Fibroblast of gingiva (primary cell): ENCODE measurements at places on chromosomes 2 and 18.

- DNase-seq = no peak
Observed at GRCh38 chr2:46999857-47000678, 84.5 kb upstream of the MCFD2 start.

DNA sequence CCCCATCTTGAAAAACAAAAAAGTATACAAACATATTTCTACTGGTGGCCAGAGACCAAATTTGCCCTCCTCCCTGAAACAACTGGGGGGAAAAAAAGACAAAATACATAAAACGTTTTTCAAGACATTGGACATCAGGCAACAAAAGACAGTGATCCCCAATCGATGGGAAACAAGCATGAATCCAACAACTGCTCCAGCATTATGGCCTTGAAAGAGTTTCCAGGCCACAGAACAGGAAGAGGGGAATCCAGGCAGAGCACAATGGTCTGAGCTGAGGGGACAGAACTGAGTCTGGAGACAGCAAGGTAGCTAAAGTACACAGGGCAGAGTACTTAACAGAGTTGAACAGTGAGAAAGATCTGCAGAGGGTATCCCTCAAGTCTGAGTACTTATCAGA, 4.4 kb downstream of the CCDC88A start:
- DNase-seq = no peak

DNA sequence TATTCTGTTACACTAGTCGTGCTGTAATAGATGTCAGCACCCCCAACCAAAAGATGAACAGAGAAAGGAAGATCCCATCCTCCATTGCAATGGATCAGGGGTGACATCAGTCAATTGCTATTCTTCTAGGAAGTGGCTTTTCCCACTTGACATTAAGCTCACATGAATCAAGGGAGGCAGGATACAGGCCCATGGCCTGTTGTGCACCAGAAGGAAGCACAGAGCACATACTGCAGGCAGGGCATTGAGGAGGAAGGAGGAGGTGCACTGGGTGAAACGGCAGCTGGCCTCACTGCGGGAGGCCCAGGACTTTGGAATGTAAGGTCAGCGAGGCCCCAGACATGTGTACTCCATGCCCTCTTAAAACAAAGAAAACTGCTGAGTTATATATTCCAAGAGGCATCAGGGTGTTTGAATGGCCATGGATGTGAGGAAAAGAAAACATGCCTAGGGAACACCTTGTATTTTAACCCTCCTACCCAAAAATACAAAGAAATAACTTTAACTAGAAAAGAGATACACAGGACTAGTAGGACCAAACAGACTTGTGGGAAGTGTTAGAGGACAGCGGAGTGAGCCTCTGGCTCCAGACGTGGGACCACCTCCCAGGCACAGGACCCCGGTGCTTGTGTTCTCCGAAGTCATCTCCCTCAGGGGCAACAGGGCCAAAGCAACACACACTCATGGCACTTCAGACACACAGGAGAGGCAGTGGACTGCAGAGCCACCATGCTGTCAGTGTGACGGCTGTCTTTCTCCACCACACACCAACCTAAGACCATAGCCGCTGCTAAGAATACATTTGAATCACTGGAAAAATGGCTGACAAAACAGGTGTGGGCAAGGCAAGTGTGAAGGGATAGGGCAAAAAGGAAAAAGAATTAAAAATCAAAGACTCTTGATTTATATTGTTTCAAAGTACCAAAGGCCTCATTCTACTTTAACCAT, 51.4 kb upstream of the RIOK3 start:
- peak; percentile 53 for DNase-seq

- DNase-seq = peak; percentile 36
Observed at GRCh38 chr2:160912276-160912675, 248.0 kb upstream of the TANK start.

- DNase-seq = no peak
Observed at GRCh38 chr2:189951791-189952535, 110.6 kb downstream of the MSTN start.

- no peak for DNase-seq
Observed at GRCh38 chr2:101401326-101401665, 14.0 kb upstream of the CREG2 start.

DNA sequence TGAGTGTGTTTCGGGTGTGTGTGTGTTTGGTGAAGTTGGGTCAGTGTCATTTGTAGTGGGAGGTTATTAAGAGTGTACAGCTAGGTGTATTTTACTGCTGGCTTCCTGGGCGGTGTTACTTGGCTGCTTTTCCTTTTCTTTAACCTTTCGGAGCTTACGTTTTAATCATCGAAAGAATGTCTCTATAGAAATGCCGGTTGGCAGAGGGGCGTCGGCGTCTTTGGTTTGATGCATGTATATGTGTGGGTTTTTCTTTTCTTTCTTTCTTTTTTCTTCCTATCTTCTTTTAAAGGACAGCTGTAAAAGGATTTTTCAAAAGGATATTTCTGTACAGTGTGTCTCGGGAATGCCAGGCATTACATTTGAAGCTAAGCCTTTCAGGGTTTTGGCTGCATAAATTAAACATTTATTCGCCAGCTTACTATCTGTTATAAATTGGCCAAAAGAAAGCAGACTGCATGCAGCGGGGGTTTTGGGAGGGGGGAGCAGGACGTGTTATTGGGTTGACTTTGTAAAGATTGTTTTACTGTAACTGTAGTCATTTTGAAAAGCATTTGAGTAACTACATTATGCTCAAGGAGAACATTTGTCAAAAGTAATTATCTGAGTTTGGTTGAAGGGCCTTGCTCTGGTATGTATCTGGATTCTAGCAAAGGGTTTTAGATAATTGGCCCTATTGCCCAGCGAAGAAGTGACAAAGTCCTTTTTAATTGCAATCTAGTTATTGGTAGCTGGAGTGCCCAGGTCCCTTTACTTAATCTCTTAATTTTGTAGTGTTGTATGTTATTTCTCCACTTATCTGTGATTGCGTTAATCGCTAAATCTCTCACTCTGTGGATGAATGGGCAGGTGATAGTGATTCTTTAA, 1.6 kb downstream of the ASXL3 start:
- DNase-seq = no peak

GRCh38 chr2:179302764-179303571, 38.3 kb upstream of the SESTD1 start:
- peak; percentile 53 for DNase-seq

DNA sequence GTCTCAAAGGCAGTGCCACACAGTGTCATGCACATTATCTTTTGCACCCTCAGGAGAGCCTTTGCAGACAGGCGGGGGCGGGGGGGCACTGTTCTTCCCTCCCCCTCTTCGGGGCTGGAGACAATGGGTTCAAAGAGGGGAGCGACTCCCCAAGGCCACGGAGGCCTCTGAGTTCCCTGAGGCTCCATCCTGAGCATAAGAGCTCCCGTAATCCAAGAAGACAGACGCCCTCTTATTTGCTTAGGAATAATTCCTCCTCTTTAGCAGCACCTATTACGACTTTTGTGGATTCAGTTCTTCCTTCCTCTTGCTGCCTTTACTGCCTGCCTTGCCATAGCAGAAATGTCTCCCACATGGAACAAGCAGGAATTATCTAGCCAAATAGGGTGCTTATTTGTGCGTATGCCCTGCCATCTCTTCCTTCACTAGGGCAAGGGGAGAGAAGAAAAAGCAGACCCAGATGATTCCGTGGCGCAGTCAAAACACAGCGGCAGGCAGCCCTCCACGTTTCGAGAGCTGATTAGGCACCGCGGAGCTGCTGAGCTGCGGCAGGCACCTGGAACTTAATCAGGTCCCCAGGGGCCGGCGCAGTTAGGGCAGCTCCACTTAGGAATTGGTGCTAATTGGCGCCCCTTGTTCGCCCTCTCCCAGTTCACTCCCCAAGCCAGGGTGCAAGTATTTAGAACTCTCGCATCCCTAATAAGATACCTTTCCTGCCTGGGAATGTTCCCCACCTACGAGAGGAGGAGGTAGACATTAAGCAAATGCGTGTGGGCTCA, 233.4 kb upstream of the MYT1L start:
- DNase-seq = no peak

GRCh38 chr18:40179729-40180461, 1775.1 kb upstream of the PIK3C3 start:
- DNase-seq = no peak

- no peak for DNase-seq
Observed at GRCh38 chr18:23882616-23883276, 131.8 kb upstream of the TTC39C start.

DNA sequence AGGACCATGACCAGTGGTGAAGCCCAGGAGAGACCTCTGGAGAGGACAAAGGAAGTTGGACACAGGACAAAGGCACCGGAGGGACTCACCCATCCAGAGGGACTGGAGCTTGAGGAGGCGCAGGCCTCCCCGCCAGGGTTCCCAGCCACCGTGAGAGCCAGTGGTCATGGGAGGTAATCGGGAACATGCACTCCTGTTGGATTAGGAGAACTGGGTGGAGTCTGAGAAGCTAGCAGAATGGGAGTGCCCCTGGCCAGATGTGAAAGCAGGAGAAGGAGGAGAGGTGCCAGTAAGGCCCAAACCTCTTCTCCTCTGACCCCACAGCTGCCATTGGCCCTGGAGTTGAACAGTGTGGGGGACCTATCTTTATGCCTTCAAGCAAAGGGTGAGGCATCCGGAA, 20.3 kb downstream of the POU3F3 start:
- DNase-seq = no peak

DNA sequence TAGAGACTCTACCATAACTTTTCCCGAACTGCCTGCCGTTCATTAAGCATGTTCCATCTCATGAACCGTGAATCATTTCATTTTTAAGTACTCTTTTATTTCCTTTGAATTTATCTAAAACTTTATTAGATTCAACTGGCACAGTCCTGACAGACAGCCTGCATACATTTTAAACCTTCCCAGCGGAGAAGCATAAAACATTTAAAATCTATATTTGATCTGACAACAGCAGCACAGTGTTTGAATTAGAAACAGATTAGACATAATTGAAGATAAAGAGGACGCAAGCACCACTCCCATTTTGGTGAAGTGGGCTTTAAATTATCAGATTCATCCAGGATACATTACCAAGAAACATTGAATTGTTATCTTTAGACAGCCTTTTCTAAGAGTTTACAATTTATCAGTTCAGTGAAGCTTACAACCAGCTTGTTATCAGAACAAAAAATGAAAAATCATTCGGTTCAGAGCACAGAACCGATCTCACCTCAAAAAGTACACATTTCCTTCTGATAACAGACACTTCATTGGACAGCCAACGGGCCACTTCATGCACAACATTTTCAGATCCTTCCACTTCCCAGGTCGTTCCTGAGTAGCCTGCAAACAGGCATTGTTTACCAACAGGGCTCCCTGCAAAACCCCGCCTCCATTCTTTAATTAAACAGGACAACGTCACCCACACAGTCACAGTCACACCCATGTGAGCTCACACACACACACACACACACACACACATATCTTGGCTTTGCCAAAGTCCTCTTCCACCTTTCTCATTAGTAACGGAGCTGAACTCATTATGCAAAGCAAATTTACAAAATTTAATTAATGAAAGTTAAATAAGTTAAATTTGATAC, 171.2 kb downstream of the SP3 start:
- no peak for DNase-seq

DNA sequence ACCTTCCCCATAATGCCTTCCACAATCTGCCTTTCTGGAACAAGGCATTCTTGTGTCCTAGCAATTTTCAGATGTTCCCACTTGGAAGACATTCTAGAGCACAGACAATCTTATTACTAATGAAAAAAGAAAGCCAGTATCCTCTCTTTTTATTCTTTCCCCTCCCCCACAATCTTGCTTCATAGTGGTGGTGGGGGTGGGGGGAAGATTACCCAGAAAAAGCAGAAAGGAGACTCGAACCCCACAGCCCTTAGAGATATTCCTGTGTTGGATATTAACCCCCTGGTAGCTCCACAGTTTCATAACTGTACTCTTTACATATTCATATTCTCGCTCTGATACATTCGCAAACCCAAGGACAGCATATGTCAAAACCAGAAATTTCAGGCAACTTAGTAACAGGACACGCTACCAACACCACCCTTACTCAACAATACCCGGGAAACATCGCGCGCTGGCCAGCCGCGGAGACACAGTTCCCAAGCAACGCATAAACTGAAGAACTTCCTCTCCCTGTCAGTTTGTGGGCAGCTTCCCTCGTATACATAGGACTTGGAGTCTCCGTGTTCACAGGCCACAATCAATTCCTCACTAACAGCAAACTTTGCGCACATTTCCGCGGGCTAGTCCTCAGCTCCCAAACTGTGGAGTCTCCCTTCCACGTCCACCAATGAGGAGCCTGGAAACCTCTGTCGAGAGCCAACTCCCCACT, 793 bp downstream of the NR4A2 start:
- DNase-seq = peak; percentile 93

DNA sequence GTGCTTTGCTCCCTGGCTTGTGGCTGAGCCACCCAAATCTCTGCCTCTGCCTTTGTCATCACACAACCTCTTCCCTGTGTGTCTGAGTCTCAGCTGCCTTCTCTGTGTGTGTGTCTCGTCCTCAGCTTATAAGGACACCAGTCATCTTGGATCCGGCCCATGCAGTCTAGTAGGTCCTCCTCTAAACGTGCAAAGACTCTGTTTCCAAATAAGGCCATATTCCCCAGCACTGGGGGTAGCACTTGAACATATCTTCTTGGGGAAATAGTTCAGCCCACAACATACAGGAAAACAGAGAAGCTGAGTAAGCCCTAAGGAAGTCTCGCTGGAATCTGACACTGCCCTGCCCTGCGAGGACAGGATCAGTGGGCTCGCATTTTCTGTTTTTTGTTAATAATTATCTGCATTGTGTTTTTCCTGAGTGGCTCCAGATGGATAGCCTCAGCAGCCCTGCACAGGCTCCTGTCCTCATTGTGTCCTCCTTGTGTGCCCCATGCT, 42.1 kb downstream of the MTCL1 start:
- DNase-seq = peak; percentile 82

DNA sequence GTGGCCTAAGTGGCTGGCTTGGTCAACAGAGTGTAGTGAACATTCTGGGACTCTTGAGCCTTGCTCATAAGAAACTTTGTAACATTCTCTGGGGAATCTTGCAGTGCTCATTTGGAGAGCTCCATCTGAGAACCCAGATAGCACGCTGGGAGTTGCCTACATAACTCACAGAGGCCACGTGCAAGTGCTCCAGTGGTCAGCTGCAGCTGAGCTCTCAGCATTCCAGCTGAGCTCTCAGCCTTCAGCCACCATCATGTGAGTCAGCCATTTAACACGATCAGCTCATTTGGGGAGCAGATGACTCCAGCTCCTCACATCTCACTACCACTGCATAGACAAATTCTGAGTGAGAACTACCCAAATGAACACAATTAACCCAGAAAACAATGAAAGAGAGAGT, 25.5 kb upstream of the CTNNA2 start:
- no peak for DNase-seq

GRCh38 chr2:37181726-37182684, 6.5 kb downstream of the SULT6B1 start:
- no peak for DNase-seq

DNA sequence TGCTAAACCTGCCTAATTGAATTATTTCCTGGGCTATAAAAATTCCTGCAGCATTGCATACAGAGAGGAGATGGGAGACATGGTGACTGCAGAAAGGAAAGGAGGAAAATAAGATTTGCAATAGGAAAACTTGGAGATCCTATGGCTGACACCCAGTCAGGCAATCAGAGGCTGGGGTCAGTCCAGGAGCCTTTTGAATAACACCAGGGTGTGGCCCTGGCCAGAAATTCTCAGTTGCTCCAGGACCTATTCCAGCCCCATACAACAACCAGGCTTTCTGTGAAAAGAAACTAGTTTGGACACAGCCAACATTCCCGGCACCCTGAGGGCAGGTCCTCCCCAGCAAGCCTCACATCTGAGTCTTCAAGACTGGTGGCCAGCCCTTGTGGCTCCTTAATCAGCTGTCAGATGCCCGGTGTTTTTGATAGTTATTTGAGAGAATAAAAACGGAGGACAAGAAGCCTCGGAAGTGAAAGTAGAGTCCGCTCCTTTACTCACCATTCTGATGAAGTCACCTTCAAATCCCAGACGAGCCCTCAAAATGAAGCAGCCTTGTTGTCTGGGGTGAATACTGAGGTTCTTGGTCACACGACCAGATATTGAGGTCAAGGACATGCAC, 31.1 kb upstream of the GMCL1 start:
- DNase-seq = peak; percentile 17
